RPMI7951 (cell line): ENCODE measurements at places on chromosomes 6 and 20. TPM values are rescaled to one million over a fixed set of nuclear protein-coding genes. Genes with fewer than 3 reads are reported as not detected.

GRCh38 chr20:61848851-61849250, 216.8 kb downstream of the TAF4 start:
- no peak for DNase-seq

GRCh38 chr20:11394145-11394833, 523.4 kb upstream of the BTBD3 start:
- peak; percentile 31 for DNase-seq

GRCh38 chr6:114276783-114277182, 66.0 kb downstream of the HS3ST5 start:
- DNase-seq, result no peak

GRCh38 chr6:139323511-139324300, 31.9 kb upstream of the TXLNB start:
- peak; percentile 94 for DNase-seq

DNA sequence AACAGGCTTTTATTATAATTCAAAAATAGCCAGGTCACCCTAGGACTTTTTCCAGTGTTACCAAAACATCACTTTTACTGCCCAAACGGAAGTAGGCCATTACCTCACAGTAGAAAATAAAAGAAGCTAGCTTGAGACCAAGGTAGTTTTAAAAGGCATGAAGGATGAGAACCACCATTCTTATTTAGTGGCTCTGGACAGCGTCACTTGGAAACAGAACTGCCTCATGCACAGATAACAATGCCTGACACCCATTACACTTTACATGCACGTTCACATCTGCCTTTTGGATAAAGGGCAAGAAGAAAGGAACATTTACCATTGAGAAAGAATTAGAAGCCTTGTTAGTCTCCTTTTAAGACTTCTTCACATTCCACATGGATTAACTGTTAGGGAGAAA, 1.9 kb upstream of the PAQR8 start:
- DNase-seq, result no peak

DNA sequence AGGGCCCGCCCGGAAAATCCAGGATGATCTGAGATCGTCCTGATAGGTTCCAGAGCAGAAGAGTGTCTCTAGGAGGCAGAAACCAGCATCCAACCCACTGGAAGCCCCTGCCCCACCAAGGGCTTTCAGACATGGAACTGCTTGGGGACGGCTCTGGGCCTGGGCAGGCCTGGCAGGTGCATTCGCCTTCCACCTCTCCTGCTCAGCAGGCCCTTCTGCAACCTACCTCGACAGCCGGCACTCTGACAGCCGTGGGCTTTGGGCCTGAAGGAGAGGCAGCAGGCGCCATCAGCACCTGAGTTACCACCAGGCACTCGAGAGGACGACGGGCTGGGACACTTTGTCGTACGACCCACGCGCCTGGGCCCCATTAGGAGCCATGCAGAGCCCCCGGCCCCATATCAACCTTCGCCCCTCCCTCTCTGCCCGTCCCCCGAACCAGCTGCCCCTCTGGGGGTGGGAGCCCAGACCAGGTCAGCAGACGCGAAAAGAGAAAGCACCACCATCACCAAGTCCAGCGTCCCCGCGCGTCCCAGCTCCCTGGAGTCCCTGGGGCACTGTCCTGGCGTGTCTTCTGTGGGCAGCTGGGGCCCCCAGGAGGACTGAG, 44.6 kb downstream of the KCNQ2 start:
- no peak for DNase-seq

GRCh38 chr20:23536328-23536974, 31.8 kb downstream of the CST9L start:
- DNase-seq, result no peak

- DNase-seq, result no peak
These were observed 56.9 kb downstream of the CD109 start for GRCh38 chr6:73752943-73753342.

GRCh38 chr20:52959125-52959524, 13.0 kb upstream of the TSHZ2 start:
- peak; percentile 78 for DNase-seq

DNA sequence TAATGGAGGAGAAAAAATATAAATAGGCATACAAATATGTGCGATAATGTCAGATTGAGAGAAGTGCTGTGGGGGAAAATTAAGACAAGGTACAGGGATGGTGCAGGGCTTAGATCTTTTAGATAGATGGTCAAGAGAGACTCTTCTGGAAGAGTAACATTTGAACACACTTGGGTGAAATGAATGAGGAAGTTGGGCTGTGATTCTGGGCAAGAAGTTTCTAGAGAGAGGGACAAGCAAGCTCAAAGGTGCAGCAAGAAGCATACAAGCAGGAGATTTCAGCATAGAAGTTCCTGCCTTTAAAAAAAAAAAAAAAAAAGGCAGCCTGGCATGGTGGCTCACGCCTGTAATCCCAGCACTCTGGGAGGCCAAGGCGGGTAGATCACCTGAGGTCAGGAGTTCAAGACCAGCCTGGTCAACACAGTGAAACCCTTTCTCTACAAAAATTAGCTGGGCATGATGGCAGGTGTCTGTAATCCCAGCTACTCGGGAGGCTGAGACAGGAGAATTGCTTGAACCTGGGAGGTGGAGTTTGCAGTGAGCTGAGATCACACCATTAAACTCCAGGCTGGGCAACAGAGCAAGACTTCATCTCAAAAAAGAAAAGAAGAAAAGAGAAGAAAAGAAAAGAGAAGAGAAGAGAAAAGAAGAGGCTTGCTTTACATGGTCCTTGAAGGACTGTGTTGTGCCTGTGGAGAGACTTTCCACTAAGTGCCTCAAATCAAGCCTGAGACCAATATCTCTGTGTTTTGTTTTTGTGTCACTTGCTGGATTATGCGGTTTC, 9.7 kb upstream of the CD83 start:
- no peak for DNase-seq

DNA sequence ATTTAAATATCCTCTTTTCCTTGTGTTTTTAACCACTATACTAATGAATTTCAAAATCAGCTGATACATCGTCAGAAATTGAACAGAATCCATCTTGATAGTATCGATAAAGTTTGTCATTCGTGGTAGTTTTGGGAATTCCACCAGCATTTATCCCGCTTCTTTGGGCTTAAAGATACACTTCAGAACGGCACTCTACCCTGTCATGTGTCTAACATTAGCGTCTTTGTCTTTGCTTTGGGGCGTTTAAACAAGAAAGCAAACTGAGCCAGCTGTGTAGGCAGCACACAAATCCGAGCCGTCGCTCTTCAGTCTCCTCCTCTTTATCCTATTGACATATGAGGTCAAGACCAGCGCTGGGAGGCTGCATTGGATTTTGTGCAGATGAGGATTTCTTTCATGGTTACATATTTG, 27.5 kb upstream of the NHSL1 start:
- peak; percentile 41 for DNase-seq

GRCh38 chr6:139277161-139277560, 14.6 kb downstream of the TXLNB start:
- no peak for DNase-seq

DNA sequence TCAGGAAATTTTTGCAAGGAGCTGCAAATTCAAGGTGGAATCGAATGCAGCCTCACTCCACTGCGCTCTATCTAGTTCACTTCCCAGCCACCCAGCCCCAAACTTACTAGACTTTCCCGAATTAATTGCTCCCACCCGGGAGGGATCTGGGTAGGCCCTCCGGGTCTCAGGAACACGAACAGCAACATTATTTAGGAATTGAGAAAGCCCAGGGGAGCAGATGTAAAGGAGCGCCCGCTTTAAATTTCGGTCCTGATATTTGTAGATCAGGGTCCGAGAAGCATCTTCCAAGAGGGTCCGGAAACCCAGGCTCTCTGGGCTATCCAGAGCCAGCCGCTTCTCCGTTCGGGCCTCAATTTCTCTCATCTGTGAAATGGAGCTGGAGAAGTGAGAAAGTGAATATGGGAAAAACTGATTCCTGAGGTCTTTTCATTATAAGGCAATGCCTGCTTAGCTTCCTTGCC, 490 bp upstream of the ID1 start:
- DNase-seq, result no peak

DNA sequence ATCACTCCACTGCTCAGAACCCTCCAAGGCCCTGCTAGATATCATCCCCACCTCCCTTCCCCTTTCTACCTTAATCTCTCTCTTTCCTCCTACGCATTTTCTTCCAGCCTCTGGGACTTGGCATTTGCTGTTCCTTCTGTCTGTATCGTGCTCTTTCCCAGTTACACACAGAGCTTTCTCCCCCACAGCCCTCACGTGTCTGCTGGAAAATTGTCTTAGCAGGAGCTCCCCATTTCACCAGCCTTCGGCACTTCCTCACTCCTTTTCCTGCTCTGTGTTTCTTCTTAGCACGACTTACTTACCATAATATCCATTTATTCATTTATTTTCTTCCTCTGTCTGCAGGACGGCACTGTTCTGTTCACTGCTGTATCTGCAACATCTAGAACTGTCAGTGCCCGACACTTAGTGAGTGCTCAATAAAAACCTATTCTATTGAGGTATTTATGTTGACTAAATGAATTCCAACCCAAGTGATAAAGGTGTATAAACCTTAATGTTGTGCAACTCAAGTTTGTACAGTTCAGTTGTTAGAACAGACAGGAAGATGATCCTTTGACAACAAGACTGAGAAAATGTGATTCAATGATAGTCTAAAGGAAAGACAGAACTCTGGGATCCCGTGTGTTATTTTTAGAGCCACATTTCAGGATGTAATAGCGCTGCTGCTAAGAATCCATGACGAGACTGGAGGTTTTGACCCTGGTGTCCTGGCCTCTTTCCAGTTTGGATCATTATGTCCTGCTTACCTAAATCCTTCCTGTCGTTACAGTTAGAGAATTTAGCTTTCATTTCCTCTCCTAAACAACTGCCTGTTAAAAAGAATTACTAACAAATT, 170.1 kb upstream of the LAMP5 start:
- peak; percentile 83 for DNase-seq

- peak; percentile 59 for DNase-seq
These were observed 267.9 kb downstream of the DLL1 start for GRCh38 chr6:170022827-170023619.

DNA sequence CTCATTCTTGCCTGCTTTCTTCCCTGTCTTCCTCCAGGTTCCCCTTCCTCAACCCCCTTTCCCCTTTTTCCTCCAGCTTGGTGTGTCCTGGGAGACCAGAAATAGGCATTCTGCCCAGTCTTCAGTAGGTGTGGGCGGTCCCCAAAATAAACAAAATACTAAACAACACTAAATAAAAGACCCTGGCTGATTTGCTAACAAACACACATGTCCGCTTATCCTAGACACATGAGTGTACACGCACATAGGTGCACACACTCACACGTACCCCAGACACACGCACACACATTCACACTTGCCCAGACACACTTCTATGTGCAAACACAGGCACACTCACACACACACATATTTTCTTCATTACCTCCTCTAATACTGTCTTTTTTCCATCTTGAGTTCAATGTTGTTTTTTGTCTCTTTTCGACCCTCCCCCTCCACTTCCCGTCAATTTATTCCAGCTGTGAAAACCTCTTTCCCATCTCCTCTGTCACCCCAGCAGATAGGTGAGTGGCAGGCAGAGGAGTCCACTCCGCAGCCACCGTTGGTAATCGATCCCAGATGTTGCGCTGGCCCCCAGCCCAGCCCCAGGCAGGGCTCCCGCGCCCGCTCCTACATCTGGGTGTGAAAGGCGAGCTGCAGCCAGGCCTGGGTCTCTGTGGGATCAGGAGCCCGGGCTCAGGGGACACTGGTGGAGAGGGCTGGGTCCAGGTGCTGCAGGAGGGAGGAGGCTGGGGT, 56.9 kb upstream of the FOXP4 start:
- peak; percentile 66 for DNase-seq

- DNase-seq, result peak; percentile 64
These were observed 1.1 kb upstream of the OPN5 start for GRCh38 chr6:47780510-47781356.

DNA sequence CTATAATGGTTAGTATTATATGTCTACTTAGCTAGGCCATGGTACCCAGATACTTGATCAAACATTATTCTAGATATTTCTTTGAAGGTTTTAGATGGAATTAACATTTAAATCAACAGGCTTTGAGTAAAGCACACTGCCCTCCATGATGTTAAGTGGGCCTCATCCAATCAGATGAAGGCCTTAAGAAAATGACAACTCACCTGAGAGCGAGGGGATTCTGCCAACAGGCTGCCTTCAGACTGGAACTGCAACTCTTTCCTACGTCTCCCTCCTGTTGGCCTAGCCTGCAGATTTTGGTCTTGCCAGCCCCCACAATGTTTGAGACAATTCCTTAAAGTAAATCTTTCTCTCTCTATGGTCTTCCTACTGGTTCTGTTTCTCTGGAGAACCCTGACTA, 137.3 kb downstream of the AHI1 start:
- no peak for DNase-seq

DNA sequence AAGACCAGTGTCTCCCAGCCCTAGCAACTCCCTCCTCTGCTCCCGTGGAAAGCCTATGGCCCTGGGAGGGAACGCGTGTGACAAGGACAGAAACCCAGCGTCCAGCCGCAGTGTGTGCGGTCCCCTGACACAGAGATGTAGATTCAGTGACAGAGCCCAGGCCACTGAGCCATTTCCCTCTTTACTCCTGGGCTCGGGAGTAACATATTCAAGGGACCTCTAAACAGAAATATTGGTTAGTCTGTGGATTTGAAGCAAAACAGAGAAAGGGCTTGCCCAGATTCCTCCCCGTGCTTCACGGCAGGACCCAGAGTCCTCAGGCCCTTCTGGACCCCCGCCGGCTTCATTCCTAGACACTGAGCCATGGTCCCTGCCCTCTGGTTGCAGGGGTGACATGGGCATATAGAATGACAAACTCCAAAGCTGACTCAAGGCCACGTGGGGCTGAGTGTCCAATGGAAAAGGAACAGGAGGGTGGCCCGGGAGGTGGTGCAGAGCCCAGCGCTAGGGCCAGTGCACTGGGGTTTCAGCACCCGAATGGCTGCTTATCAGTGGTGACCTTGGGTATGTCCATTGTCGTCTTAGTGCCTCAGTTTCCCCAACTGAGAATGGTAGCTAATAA, 248.2 kb downstream of the QKI start:
- DNase-seq, result no peak

DNA sequence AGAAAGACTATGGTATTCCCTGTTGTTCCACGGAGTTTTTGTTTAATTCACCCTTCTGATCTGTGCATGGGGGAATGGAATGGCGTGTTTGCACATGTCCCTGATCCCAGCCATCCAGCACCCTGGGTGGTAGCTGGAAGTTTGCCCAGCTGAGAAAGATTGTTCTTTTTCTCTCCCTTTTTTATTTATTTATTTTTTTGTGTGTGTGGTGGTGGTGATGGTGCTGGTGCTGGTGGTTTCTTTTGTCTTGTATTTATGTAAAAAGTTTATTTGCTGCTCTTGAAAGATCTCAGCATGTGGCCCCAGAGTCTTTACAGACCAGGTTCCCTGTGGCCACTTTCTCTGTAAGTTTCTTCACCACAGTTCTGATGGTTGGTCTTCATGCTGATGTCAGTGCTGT, 372.6 kb downstream of the UTRN start:
- no peak for DNase-seq

DNA sequence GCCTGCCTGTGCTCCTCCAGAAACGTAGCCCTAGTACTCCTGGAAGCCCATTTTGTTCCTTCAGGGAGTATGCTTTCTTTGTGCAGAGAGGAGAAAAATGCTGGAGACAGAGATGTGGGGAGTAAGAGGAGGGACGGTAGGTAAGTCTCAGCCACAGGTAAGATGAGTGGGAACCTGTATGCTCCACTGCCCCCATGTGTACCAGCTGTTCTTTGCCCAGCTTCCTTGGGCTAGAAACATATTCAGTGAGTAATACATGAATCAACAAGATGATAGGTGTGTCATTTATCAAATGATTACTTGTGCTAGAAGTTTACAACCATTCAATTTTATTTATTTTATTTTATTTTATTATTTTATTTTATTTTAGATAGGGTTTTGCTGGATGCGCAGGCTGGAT, 13.6 kb upstream of the CEP85L start:
- DNase-seq, result no peak

Gene C20orf141
- total RNA-seq, result not detected in 2 replicates

Gene SNX9
- total RNA-seq, result 31.9 and 36.8 TPM in 2 replicates

Gene EBF4
- 0.10 TPM in 1 of 2 replicates, not detected in the other for total RNA-seq

Gene EFCAB8
- total RNA-seq, result 0.10 and 1.1 TPM in 2 replicates

Gene SOBP
- total RNA-seq, result 0.49 and 0.60 TPM in 2 replicates

Gene SLC16A10
- 0.10 TPM in 1 of 2 replicates, not detected in the other for total RNA-seq
